ENCODE measurements at places on chromosomes 1 and 21. TPM values are rescaled to one million over a fixed set of nuclear protein-coding genes. Genes with fewer than 3 reads are reported as not detected.
A peak's percentile ranks its signal among the peaks of the same experiment; 100 is the strongest.

- no peak for DNase-seq
These were observed 32.7 kb downstream of the C1orf21 start for GRCh38 chr1:184419350-184420161.

DNA sequence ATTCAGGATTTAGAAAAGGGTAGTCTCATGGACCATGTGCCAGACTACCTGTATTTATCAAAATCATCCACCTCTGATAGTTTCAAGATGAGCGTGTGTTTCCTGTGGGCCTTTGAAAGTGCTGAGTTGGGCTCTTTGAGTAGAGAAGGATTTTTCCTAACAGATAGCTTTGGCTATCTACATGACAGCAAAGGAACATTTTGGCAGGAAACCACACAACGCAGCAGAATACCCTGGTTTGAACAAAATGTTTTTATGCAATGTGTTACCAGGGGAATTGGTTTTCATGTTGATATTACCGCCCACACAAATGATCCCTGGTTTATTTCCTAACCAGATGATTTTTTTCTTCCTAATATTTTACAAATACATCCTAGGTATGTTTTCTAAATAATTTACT lies 431.4 kb downstream of the NEGR1 start:
- no peak for DNase-seq

DNA sequence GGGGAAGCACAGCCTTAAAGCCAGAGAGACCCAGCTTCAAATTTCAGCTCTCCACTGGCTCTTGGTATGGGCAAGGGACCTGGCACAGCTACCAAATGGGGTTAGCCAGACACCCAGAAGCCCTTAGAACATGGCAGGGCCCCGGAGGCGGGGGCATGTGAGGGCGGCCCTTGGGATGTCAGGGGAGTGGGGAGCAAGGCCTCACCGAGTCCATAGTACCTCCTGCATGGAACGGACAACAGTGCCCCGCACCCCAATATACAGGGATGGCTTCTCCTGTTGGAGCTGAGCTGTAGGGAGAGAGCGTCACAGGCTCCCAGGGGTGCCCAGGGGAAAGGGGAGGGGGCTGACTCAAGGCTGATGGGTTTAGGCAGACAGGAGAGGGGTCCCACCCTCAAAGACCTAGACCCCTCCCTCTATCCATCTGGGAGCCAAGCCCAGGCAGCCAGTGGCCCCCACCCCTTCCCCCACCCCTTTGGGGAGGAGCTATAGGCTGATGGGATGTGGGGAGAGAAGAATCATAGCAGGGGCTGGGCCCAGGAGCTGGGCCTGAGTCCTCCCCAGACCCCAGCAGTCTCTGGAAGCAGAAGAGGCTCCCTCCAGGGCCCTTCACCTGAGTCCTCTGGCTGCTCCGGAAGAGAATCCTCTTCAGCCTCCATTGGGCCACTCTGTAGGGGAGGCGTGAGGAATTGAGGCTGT lies 16.5 kb downstream of the SPOCD1 start:
- no peak for DNase-seq

GRCh38 chr1:222772996-222773379 lies 36.0 kb downstream of the FAM177B start:
- DNase-seq = no peak

- DNase-seq = no peak
These were observed 425.1 kb downstream of the SETD4 start for GRCh38 chr21:35635261-35635660.

GRCh38 chr1:111476761-111477309 lies 3.1 kb downstream of the C1orf162 start:
- DNase-seq = peak; percentile 20

- DNase-seq = no peak
These were observed 89.5 kb downstream of the RUNX1 start for GRCh38 chr21:34959607-34960006.

GRCh38 chr1:232322162-232322734 lies 307.7 kb downstream of the SIPA1L2 start:
- DNase-seq = peak; percentile 32

DNA sequence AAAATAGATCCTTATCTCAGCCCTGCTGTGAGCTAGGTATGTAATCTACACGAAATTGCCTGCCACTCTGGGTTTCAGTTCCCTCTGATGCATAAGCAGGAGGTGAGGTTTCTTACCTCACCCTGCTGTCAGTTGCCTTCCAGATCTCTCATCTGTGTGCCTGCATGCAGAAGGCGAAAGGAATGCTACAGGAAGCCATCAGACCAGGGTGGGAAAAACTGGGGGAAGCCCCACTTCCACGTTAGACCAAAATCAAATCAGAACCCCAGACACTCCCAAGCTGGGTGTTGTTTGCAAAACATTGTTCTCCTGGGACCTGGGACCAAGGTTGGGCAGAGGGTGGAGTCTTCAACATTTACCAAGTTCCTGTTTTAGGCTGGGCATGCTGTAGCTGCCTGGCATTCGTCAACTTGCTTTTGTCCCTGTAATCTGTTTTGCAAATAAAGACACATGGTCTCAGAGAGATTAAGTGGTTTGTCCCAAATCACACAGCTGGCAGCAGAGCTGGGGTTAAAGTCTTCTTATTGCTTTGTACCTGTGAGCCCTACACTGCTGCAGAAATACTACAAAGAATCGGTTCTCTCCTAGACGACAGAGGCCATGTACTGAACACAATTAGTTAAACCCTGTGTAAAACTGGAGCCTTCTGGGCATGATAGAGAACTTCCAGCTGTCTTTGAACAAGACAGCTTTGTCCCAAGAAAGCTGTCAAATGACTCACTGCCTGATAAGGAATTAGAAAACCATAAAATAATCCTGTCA lies 389.7 kb upstream of the RUNX1 start:
- peak; percentile 72 for DNase-seq

Gene RHOU
- 44.2 TPM for polyA plus RNA-seq

Gene FAM72D
- 1.2 TPM for polyA plus RNA-seq

Gene TNFRSF1B
- 16.3 TPM for polyA plus RNA-seq

Gene VHLL
- not detected for polyA plus RNA-seq
